ENCODE measurements at places on chromosomes 2 and 18.
A peak's percentile ranks its signal among the peaks of the same experiment; 100 is the strongest.

DNA sequence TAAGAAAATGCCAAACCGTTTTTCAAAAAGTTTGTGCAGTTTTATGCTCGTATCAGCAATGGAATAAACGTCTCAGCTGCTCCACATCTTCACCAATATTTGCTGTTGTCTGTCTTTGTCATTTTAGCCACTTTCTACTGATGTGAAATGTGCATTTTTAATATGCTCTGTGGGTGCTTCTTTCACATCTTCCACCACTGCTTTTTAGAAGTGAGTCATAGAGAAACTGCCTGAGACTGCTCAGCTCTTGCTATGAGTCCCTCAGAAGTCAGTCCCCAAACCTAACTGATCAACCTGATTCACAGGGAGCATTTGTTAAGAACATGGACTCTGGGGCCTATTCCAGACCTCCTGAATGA lies 41.0 kb upstream of the EPC2 start:
- DNase-seq, result no peak

DNA sequence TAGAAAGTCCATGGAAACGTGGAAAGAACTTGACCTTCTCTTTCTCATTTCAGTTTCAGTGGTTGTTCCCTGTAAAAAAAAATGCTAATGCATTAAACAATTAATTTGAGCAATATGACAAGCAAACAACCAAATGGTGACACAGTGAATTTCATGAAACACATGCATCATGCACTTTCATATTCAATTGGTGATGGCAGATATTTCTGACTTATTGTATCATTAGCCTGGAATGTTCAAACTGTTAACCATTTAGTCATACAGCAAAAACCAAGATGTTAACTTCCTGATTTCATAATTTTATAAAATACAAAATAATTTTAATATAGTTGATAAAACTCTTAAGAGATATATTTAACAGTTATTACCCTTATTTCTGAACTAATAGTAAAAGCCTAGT lies 85.5 kb downstream of the SCN1A start:
- peak; percentile 4 for DNase-seq

GRCh38 chr18:28177828-28178635 lies 1.1 kb upstream of the CDH2 start:
- DNase-seq, result peak; percentile 68

GRCh38 chr18:40875101-40875615 lies 1079.9 kb upstream of the PIK3C3 start:
- DNase-seq, result no peak

GRCh38 chr2:219056896-219057708 lies 3.6 kb downstream of the IHH start:
- peak; percentile 2 for DNase-seq

- DNase-seq, result no peak
Measured at GRCh38 chr2:240416821-240417220, 18.6 kb upstream of the GPC1 start.

DNA sequence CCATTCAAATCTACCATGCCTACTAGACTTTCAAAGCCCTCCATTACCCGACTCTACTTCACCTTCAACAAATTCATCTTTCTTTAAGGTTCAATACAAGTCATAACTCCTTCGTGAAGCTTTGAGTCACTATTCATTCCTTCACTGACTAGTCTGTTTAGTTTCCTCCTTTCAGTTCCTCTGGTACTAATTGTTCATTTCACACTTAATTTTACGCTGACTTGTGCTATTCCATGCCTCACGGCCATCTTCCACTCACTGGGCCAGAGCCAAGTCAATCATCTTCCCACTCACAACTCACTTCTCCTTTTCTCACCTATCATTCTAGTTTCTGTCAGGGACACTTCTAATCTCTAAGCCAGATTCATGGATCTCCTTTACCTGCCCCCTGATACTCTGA lies 136.2 kb downstream of the MTX2 start:
- no peak for DNase-seq

- DNase-seq, result no peak
Measured at GRCh38 chr2:127563458-127564428, 28.3 kb downstream of the MYO7B start.

- peak; percentile 97 for DNase-seq
Measured at GRCh38 chr2:42102024-42102590, 54.3 kb downstream of the PKDCC start.

GRCh38 chr18:79065802-79066201 lies 3.4 kb upstream of the ATP9B start:
- no peak for DNase-seq

- no peak for DNase-seq
Measured at GRCh38 chr2:9831670-9832069, 11.6 kb upstream of the TAF1B start.

DNA sequence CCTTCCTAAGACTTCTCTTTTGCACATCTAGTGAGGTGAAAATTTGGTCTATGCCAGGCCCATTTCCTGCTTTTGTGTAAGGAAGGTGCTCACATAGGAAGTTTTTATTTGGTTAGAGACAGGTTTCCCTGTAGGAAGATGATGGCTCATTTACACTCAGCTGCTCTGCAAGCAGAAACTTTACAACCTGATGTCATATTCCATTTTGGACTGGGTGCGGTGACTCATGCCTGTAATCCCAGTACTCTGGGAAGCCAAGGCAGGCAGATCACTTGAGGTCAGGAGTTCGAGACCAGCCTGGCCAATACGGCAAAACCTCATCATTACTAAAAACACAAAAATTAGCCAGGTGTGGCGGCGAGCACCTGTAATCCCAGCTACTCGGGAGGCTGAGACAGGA lies 35.8 kb downstream of the CASP10 start:
- no peak for DNase-seq

- peak; percentile 5 for DNase-seq
Measured at GRCh38 chr2:61471905-61472805, 1.3 kb upstream of the USP34 start.

DNA sequence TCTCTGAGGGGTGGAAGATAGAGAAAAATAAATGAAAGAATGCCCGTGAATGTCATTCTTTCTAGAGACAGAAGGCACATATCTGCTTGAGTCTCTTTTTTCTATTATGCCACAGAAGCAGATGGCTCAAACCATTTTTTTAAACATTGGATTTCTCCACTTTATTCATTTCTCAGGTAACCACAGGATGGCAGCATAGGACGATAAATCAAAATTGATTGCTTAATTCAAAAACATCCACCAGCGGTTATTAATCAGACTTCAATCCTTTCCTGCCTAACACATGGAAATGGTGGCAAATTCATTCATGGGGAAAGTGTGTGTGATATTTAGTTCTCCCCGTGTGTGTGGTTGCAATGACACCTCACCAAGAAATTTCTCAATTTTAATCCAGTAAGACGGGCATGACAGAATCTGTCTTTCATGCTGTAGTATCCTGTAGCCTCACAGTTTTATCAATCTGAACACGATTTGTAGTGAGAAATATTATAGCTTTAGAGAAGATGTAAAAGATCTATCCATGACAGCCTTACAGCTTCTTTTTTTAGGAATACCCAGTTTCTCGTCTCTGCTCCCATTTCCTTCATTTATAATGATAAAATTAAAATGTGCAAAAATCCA lies 72.2 kb downstream of the DSC3 start:
- peak; percentile 21 for DNase-seq

Data from fibroblast of upper back skin (primary cell).